Activated T-cell treated with anti-CD3 and anti-CD28 coated beads, Interleukin-2, amount 50 U/mL, for 24 hours (primary cell): ENCODE measurements at places on chromosomes 7 and 10.

GRCh38 chr7:44652535-44652934 is 46.1 kb downstream of the OGDH start:
- no peak for DNase-seq

- DNase-seq, result no peak
Measured at GRCh38 chr7:80439894-80440821, 71.7 kb downstream of the GNAT3 start.

GRCh38 chr7:128353610-128354009 is 7.9 kb downstream of the PRRT4 start:
- DNase-seq, result no peak

- no peak for DNase-seq
Measured at GRCh38 chr7:44676776-44677175, 70.3 kb downstream of the OGDH start.

GRCh38 chr10:26441491-26442214 is 3.5 kb downstream of the APBB1IP start:
- DNase-seq, result no peak

DNA sequence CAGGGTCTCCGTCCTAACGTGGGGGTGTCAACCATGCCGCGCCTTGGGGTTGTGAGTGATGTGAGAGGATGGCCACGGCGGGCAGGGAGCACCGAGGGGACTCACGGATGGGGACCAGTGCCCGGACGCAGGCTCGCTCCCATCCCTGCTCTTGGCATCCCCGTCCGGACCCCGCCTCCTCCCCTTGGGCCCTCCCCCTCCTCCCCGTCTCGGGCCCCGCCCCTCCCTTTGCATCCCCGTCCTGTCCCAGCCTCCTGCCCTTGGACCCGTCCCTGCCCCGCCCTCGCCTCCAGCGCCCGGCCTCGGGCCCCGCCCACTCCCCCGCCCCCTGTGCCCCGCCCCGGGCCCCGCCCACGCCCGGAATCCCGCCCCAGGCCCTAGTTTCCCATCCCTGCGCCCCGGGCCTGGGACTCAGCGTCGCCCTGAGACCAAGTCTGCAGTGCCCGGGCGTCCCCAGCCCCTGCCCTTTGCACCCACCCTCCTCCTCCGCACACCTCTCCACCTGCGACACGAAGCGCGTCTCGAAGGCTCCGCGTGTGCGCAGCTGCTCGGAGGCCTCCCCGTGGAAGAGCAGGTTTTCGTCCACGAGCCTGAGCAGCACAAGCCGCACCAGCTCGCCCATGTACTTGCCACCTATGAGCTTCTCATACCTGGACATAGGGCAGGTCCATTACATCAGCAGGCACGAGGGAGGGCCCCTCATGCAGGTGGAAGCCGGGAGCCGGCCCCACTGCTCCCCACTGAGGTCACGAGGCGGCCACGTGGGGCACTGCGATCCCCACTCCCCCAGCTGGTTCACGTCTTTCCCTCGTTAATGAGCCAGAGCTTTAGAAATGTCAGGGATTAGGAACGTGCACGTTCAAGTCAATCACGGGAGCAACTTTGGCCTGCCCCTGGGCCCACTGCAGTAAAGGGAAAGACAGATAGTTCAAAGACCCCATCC is 5.1 kb upstream of the MYL7 start:
- peak; percentile 83 for DNase-seq

DNA sequence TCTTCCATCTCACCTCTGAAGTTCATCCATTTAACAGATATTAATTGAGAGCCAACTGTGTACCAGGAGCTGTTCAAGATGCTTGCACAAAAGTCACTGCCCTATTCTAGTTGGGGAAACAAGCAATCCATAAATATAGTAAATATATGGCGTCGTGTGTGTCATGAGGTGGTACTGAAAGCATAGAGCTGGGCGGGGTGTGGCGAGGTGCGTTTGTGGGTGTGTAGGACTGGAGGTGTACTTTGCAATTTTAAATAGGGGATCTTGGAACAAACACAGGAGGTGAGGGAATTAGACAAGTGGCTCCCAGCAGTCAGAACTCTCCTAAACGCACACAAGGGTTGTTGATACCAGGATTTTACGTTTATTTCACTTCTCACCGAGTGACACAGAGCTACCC is 490 bp upstream of the ZNF239 start:
- DNase-seq, result no peak

- DNase-seq, result no peak
Measured at GRCh38 chr7:100510437-100511239, 26.9 kb downstream of the NYAP1 start.

GRCh38 chr7:954330-955238 is at the start of gene ADAP1:
Gene ADAP1 (minus strand): TSS chr7:954680. CDS start chr7:954477, 203 bp downstream.
- peak; percentile 81 for DNase-seq

- DNase-seq, result no peak
Measured at GRCh38 chr10:78774614-78774998, 294.2 kb upstream of the ZMIZ1 start.

GRCh38 chr10:125174360-125174759 is 14.0 kb upstream of the CTBP2 start:
- DNase-seq, result no peak

DNA sequence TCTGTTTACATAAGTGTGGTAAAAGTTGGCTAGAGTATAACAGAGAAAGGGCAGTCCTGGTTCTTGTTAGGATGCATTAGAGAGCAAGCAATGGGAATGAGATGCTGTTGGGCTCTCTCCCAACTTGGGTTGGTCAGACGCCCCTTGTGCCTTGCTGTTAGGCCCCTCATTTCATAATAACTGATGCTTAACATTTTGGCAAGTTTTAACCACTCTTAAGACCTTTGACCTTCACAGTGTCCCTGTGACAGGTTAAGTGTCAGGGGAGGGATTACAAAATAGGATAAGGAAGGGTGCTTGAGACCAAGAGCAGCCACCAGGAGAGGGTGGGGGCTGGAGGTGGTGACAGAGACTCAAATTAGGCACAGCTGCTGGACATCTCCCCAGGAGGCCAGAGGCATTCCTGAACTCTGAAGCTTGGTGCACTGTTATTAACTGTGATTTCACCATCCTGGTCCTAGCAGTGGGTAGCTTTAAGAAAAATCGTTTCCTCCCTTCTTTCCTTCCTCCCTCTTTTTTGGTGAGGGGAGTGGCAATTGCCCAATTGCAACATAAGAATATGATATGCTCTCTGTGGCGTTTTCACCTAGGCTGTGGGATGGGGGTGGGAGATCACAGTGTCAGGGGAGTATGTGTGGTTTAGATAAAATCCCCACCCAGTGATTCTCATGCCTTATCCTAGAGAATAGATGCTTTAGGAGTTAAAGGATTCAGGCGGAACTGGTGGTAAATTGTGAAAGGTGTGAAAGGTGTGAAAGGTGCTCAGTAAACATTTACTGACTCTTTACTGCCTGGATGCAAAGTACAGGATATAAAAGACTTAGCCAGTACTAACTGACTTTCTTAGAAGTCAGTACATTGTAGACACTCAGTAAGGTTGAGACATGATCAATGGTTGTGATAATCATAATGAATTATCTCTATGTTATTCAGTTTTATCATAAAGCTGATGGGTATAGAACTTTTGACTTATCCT is 270.5 kb downstream of the BICC1 start:
- no peak for DNase-seq

- no peak for DNase-seq
Measured at GRCh38 chr10:118412932-118413331, 70.8 kb upstream of the FAM204A start.

DNA sequence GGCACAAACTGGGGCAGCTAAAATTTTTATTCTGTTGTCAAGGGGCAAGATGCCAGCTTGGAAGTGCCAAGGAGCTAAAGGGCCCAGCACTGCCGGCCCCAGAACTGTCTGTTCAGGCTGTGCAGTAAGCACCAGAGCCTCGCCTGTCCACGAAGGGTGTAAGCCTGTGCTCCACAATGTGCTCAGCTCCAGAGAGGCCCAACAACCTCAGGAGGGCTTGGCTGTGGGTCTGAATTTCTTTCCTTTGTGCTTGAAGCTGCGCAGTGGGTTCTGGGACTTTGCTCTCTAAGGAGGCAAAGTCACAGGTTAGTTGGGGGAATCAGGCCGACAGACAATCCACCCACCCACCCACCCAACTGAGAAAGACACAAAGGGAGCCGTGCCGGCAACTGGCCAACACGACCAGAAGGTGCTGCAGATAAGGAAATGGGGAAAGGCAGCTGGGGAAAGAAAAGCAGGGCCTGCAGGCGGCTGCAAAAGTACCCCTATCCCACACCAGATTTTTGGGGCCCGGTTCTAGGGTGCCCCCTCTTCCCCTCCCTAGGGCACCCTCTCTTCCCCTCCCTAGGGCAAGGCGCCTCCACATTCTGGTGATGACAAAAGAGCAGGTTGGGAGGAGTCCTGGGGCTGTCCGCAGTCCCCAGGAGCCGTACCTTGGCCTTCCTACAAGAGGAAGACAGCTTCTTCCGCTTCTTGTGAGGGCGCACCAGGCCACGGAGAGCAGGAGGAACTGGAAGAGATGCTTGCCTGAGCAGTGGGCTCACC is 7.7 kb downstream of the DDX56 start:
- DNase-seq, result no peak

GRCh38 chr7:28858206-28858605 is 99.9 kb downstream of the TRIL start:
- DNase-seq, result no peak

DNA sequence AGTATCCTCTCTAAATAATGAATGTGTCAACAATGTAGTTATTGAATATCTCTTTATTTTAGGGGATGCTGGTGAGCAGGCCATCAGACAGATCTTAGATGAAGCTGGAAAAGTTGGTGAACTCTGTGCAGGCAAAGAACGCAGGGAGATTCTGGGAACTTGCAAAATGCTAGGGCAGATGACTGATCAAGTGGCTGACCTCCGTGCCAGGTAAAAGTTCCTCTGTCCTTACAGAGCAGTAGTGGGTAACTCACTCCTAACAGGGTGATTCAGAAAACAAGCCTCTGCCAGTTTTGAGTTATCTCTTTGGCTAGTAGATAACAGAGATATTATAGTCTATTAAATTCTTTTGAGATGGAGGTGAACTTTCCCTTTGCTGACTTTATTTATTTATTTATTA is 67.3 kb downstream of the AP3M1 start:
- no peak for DNase-seq

- peak; percentile 58 for DNase-seq
Measured at GRCh38 chr7:150876817-150877526, 24.7 kb downstream of the AOC1 start.

- no peak for DNase-seq
Measured at GRCh38 chr7:1226186-1226901, 6.3 kb upstream of the UNCX start.

GRCh38 chr7:152313831-152314604 is 121.8 kb downstream of the KMT2C start:
- DNase-seq, result no peak

DNA sequence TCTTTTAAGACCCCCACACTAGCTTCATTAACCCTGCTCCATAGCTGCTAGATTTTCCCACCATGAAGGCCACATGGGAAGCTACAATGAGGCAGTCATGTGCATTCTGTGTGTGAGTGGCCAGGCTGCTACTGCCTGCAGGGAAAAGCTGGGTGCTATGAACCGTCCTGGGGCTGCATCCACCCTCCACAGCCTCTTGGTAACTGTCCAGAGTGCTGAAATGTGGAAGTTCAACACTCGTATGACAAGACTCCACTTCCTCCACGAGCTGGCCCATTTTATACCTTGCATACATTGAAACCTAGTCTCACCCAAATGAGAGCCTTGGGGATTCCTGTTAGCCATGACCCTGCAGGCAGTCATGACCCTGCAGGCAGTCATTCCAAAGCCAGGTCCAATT is 59.4 kb downstream of the CUZD1 start:
- DNase-seq, result no peak

GRCh38 chr7:24301703-24302102 is 17.7 kb downstream of the NPY start:
- no peak for DNase-seq

DNA sequence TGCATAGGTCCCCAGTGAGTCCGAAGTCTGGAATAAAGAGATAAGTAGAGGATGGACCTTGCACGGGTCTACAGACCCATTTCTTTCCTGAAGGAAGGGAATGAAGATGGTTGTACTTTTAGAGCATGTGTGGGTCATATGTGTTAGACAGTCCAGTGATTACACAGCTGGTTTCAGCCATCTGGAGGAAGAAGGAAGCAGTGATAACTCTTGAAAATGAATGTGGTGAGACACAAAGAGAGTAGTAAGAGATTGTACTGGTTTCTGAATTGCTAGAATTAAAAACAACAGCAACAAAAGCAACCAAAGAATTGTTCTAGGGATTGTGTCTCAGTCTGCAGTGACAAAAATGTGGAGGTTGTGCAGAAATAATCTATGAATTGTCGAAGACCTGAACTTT is 258.9 kb downstream of the SUGCT start:
- no peak for DNase-seq

GRCh38 chr7:92798517-92799249 is 37.7 kb downstream of the CDK6 start:
- no peak for DNase-seq

DNA sequence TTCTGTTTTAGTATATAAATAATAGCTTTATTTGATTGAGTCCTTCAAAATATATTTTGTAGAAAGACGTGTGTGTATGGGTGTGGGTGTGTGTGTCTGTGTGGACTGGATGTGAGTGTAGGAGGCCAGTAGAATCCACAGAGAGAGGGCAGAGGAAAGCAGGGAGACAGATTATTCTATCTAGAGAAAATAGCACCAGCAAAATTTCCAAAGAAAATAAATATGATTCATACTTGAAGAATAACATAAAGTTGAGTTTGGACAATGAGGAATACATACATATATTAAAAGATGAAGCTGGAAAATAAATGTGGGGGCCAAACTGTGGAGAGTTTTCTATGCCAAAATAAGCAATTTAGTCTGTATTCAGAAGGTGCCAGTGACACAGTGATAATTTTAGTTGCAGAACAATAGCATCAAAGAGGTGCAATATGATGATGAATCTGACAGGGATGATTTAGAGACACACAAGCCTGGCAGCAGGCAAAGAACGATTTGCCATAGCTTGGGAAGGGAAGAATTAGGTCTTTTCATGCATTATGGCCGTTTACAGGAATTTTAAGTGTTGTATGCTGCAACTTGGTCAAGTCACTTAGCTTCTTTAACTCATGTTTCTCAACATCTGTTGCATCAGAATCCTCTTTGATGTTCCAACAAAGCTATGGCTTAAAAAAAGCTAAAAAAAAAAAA is 121.3 kb downstream of the SEMA3A start:
- no peak for DNase-seq
